GDM1 (cell line): ENCODE measurements at places on chromosomes 3 and 15.

- no peak for DNase-seq
Measured at GRCh38 chr3:193826159-193826795, 233.3 kb downstream of the OPA1 start.

DNA sequence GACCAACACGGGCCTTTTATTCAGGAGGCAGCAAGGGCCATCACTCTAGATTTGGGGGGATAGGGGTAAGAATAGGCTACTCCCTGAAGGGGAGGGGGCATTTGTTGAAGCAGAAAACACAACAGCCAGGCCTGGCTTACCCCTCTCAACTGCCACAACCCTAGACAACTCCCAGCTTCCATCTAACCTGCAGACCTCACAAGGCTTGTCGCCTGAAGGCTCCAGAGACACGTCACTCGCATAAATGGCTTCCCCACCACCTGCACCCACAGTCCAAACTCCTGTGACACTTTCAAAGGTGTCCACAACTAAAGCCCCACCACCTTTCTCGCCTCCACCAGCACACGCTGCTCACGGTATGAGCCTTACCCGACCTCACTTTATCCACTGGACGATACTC, 14.9 kb downstream of the POLG start:
- DNase-seq, result no peak

DNA sequence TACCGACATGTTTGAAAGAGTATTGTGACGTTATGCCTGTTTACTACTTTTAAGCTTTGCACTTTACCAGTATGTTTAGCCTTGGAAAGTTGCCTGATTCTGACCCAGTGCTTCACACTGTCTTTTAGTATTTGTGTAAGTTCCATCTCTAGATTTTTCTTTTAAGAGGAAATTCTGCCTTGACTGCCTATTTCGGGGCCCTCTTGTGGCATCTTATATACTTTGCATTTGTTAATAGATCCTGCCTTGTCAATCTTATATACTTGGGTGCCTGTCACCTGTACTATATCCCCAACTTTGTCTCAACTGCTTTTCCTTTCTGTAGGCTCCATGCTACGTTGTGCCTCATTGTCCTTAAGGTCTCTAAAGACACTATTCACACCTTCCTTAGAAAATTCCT, 244.6 kb downstream of the STXBP5L start:
- no peak for DNase-seq

DNA sequence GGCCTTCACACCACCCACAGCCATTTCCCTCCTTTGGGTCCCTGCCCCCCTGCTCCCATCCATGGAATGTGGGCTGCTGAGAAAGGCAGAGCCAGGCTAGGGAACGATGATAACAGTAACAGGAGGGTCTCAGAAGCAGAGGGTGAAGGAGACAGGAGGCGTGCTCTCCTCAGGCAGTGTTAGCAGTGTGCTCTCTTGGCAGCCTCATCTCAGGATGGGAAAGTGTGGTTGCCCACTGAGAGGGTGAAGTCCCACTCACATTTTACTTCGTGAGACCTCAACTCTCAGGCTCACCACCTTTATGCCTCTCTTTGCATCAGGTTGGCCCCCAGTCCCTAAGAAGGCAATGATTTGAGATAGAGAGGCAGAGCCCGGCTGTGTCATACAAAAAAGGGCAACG, 24.5 kb downstream of the TIGIT start:
- DNase-seq, result no peak

GRCh38 chr3:115999001-115999585, 375.8 kb downstream of the GAP43 start:
- DNase-seq, result no peak

GRCh38 chr3:67521053-67521646, 133.3 kb downstream of the SUCLG2 start:
- DNase-seq, result no peak

- DNase-seq, result no peak
Measured at GRCh38 chr3:30059240-30059639, 547.2 kb upstream of the TGFBR2 start.

- DNase-seq, result no peak
Measured at GRCh38 chr3:113249111-113249510, 37.8 kb downstream of the BOC start.

DNA sequence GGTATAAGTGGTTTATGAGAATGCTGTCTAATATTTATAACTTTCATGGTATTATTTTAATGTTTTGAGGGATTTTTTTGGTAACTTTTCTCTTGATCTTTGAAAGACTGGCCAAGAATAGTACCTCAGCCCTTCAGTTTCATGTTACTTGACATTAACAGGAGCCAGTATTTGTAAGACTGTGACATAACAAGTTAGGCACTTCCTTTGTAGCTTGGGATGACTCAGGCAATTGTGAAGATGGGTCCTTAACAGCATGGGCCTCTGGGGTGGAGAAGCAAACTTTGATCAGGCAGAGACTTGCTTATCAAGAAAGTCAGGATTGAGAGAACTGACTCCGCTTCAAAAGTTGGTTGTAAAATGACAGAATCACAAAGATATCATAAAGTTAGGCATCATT, 9.5 kb downstream of the LRRC49 start:
- no peak for DNase-seq

DNA sequence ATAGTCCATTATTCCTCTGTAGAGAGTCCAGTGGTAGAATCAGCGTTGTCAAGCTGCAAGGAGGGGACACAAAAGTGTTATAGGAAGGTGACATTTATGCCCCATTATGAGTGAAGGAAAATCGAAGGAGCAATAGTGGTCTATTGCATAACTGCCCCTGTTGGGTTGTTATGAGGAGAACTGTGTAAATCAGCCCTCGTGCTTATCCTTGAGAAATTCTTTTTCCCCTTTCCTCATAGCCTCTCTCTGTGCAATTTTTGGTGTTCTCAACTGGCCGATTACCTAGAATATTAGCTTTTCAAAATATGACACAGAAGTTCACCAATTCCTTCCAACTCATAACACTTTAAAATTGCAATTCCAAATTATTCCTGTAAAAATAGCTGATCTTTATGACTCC, 286.6 kb downstream of the RBMS3 start:
- no peak for DNase-seq

- no peak for DNase-seq
Measured at GRCh38 chr3:11799791-11800190, 46.9 kb downstream of the TAMM41 start.

DNA sequence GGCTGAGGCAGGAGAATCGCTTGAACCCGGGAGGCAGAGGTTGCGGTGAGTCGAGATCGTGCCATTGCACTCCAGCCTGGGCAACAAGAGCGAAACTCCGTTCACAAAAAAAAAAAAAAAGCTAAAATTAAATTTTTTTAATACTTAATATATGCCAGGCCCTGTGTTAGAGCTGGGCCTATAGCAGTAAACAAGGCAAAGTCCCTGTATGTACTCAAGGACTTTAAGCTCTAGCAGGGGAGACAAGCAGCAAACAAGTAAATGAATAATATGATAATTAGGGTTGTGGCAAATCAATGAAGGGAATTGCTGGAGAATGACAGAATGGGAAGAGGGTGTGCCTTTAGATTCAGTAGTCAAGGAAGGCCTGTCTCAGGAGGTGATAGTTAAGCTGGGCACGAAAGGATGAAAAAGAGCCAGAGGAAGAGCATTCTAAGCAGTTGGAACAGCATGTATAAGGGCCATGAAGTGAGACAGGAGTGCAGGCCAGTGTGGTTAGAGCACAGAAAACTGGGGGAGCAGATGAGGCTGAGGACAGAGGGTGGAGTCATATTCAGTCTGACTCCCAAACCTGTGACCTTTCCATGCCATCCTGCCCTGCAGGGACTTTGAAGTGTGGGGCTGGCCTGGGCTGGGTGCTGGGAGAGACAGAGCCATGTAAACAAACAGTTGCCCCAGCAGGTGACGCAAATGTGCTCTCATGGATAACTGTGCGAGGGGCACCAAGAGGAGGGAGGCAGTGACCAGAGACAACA, 6.6 kb upstream of the RAF1 start:
- DNase-seq, result no peak

DNA sequence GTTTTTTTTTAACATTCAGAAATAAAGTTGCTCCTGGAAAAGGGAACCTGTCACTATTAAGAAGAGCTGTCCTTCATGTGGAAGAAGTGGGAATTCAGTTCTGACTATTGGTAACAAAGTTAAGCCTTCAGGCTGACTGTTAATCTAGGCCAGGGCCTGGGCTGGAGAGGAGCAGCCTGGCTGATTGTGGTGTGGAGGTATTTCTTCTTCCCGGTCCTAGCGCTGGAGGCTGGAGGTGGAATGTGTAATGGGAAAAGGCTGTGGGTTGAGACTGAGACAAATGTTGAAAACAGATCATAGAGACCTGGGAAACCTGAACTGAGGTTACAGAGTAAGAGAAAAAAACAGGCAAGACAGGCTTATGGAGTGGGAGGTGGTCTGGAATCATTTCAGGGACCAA, 23.8 kb upstream of the SH3BP5 start:
- DNase-seq, result no peak

DNA sequence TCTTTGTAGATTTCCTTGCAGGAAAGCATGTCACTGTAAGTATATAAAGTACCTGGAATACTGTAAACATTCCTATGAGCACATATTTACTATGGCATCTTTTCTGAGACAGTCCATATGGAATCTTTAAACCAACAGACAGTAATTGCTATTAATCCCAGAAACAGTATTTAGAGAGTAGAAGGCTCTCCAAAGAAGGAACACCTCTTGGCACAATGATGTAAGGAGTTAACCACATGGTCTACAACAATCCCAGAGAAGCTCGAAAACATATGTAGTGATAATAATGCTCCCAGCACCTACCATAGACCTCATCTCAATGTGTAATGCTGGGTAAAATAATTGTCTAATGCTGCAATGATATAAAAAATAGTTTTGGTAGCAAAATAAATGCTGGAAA, 95.8 kb upstream of the IL12A start:
- DNase-seq, result no peak

DNA sequence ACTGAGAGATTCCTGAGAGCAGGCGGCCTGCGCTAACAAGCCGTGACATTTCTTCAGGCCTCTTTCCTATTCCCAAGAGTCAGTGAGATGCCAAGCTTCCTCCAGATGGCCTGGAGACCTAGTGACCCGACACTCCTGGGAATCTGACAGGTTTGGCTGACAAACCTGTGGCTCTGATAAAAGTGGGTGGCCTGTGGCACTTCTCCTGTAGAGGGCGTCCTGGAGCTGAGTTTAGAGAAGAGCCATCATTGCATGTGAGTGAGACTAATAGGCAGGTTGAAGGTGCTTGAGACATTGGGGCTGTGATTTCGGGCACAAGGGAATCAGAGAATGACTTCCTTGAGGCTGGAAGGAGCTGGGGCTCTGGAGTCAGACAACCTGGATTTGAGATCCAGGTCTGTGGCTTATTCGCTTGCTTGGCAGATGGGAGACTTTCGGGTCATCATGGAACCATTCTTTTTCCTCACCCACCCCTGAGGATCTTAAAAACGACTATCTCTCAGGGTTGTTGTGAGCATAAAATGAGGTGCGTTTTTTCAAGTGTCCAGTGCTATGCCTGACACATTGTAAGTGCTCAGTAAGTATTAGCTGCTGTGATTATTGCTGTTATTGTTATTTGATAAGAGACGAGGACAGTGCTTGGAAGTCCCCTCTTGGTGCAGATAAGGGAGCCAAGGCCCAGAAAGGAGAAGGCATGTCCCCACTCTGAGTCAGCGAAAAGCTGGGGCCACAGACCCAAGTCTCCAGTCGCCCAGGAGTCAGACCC, 77.2 kb downstream of the SCN10A start:
- DNase-seq, result peak; percentile 31
